SJCRH30 (cell line): ENCODE measurements at places on chromosomes 16 and 17.

- DNase-seq, result peak; percentile 52
- peaks cover 5% of the 10 kb centered on the region; the same call in 1 of the 2 replicates for H3K27me3 ChIP-seq
- peaks cover 23% of the 10 kb centered on the region for H3K4me1 ChIP-seq
- no peak overlapping the region for H3K4me3 ChIP-seq
- H3K36me3 ChIP-seq, result no peaks in the 10 kb centered on the region
Observed at GRCh38 chr17:74742153-74742515, 5.1 kb downstream of the RAB37 start.

- no peaks in the 10 kb centered on the region for H3K36me3 ChIP-seq
- peak; percentile 61 for DNase-seq
- no peaks in the 10 kb centered on the region for H3K27me3 ChIP-seq
- no peak overlapping the region for H3K4me3 ChIP-seq
- no peak overlapping the region for H3K27ac ChIP-seq
- H3K4me1 ChIP-seq, result no peaks in the 10 kb centered on the region
Observed at GRCh38 chr17:80272366-80272765, 11.7 kb downstream of the RNF213 start.

DNA sequence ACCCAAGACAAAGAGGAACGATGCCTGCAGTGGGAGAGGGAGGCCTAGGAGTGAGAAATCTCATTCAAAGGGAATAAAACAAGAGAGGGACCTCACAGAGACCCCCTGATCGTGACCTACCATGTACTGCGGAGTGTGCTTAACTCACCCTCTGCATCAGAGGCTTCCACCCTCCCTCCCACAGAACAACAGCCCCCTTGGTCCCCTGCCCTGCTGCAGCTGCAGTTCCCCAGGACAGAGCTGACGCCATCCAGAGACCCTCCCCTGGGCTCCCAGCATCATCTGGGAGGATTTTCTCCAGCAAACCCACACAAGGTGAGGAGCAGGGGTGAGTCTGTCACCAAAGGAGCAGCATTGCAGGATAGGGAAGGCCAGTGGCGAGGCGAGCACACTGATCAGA is 39.8 kb downstream of the TLE7 start:
- H3K27ac ChIP-seq, result no peak overlapping the region
- no peak overlapping the region for H3K4me3 ChIP-seq
- no peaks in the 10 kb centered on the region for H3K4me1 ChIP-seq
- no peak for DNase-seq

DNA sequence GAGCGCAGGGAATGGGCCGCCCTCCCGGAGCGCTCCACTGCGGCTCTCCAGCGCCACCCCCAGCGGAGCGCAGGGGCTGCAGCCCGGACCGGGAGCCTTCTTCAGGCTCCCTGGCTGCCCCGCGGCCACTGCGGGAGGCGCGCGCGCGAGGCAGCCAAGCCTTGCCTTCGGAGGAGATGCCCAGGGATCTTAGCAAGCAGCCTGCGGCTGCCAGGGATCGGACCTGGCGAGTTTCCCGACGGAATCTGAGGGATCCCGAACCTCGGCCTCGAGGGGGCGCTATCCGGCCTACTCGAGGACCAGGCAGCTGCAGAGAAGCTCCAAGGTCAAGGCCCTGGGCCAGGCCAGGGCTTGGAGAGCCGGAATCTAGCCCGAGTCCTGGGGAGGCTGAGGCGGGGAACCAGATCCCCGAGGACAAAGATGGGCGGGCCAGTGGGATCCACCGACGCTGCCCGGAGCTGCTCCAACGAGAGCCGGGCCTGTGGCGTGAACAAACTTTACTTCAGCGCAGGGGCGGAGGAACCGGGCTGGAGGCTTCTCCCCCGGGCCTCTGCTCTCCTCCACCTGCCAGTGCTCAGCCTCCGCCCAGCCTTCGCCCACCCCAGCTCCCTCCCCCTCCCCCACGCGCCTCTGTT is at the start of gene IRX6:
TSS of gene IRX6 (plus strand) at position 567 of the 635 bp plus-strand sequence. CDS start 889 bp downstream, outside the sequence.
- peak within 1 kb of the TSS; percentile 80 for H3K4me3 ChIP-seq
- H3K4me1 ChIP-seq, result peaks cover 15% of the 10 kb centered on the region
- peak; percentile 88 for DNase-seq
- H3K27ac ChIP-seq, result peak within 1 kb of the TSS; percentile 91
- H3K27me3 ChIP-seq, result no peaks in the 10 kb centered on the region
- H3K36me3 ChIP-seq, result peaks cover 17% of the 10 kb centered on the region

- H3K36me3 ChIP-seq, result peaks cover 47% of the 10 kb centered on the region
- H3K27me3 ChIP-seq, result no peaks in the 10 kb centered on the region
- peaks cover 7% of the 10 kb centered on the region; the same call in 1 of the 2 replicates for H3K4me1 ChIP-seq
- DNase-seq, result no peak
- no peak overlapping the region for H3K27ac ChIP-seq
- no peak overlapping the region for H3K4me3 ChIP-seq
Observed at GRCh38 chr17:57261084-57261461, 4.8 kb downstream of the MSI2 start.

DNA sequence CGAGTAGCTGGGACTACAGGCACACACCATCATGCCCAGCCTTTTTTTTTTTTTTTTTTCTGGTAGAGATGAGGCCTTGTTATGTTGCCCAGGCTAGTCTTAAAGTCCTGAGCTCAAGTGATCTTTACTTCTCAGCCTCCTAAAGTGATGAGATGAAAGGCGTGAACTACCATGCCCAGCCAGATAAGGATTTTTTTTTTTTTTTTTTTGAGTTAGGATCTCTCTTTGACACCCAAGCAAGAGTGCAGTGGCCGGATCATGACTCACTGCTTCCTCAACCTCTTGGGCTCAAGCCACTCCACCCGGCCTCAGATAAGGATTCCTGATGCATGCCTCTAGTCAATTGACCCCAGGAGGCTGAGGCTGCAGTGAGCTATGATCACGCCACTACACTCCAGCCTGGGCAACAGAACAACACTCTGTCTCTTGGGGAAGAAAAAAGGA is 11.2 kb upstream of the PLEKHG4 start:
- no peaks in the 10 kb centered on the region for H3K4me1 ChIP-seq
- H3K4me3 ChIP-seq, result no peak overlapping the region
- H3K27ac ChIP-seq, result no peak overlapping the region
- H3K36me3 ChIP-seq, result no peaks in the 10 kb centered on the region

GRCh38 chr16:83705856-83706255 is 101.9 kb upstream of the HSBP1 start:
- no peaks in the 10 kb centered on the region for H3K27me3 ChIP-seq
- H3K36me3 ChIP-seq, result no peaks in the 10 kb centered on the region
- no peak overlapping the region for H3K27ac ChIP-seq
- no peak overlapping the region for H3K4me3 ChIP-seq
- 0 out of 2 replicates have a peak, but pooled peaks cover 5% of the 10 kb centered on the region for H3K4me1 ChIP-seq
- no peak for DNase-seq

DNA sequence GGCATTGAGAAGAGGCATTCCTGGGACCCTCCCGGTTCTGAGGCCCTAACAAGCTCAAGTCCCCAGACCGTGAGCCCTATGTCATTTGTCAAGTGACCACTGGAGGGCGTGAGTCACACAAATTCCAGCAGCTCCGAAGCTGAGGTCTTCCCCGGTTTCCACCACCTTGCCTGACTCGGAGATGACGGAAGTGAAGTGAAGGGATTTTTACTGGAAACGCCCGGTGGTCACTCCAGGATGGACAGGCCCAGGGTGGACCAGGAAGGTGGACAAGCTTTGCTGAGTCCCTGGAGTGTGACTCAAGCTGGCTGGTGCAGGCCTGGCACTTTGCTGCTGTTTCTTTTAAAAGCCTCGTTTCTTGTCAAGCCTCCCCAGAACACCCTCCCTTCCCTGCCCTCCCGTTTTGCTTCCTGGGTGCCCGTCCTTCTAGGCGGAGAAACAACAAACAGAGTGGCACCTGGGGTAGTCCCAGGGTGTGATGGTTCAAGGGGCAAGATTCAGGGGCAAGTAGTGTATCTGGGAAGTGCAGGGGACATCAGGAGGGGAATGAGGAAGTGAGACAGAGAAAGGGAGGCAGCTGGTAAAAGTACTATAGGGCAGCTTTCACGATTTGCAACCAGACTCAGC is 5.3 kb upstream of the NOS2 start:
- H3K27ac ChIP-seq, result no peak overlapping the region
- no peaks in the 10 kb centered on the region; the same call in 1 of the 2 replicates for H3K27me3 ChIP-seq
- H3K36me3 ChIP-seq, result no peaks in the 10 kb centered on the region
- H3K4me1 ChIP-seq, result no peaks in the 10 kb centered on the region

GRCh38 chr17:61478790-61479492 is 26.7 kb downstream of the TBX4 start:
- no peak overlapping the region for H3K27ac ChIP-seq
- no peaks in the 10 kb centered on the region for H3K27me3 ChIP-seq
- no peaks in the 10 kb centered on the region for H3K36me3 ChIP-seq

GRCh38 chr16:19840524-19841110 is 44.0 kb downstream of the GPRC5B start:
- H3K36me3 ChIP-seq, result no peaks in the 10 kb centered on the region
- peaks cover 46% of the 10 kb centered on the region for H3K4me1 ChIP-seq
- no peaks in the 10 kb centered on the region for H3K27me3 ChIP-seq
- peak; percentile 14 for DNase-seq

DNA sequence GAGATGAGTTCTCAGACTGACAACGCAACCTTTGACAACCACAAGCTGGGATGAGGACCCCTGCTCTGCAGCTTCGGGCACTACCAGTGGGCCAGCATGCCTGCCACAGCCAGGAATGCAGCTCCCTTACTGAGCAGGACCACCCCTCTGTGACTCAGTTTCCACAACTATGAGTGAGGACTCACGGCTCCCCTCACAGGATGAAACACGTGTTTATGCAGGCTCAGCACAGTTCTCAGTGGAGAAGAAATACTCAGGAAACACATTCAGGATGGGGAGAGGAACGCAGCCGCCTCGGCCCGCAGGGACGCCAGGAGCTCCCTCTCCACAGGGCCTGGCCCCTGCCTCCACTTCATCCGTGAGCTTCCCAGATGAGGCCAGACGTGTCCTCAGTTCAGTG is 14.1 kb downstream of the DNASE1 start:
- H3K27me3 ChIP-seq, result no peaks in the 10 kb centered on the region
- H3K36me3 ChIP-seq, result peaks cover 12% of the 10 kb centered on the region
- H3K27ac ChIP-seq, result no peak overlapping the region

GRCh38 chr17:8839410-8839935 is 28.0 kb downstream of the PIK3R6 start:
- no peaks in the 10 kb centered on the region for H3K4me1 ChIP-seq
- no peak overlapping the region for H3K4me3 ChIP-seq
- no peak overlapping the region for H3K27ac ChIP-seq
- no peaks in the 10 kb centered on the region for H3K27me3 ChIP-seq

DNA sequence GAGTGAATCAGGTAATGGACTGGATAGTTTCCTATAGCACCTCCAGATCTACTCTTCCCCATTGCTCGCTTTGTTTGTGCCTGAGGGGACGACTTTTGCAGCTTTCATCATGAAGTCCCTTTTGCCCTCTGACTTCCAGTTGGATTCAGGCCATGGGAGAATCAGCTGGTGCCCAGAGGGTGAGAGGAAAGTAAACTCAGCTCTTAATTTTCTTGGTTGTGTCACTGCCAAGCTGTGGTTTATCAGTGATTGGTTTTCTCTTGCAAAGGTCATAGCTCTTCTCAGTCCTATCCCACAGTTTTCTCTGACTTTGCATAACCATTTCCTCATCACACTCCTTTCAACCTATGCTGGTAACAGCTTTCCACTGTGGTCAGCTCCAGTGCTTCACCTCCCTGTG is 200.1 kb downstream of the KCNJ2 start:
- H3K27ac ChIP-seq, result no peak overlapping the region
- H3K4me1 ChIP-seq, result 0 out of 2 replicates have a peak, but pooled peaks cover 2% of the 10 kb centered on the region
- H3K27me3 ChIP-seq, result 0 out of 2 replicates have a peak, but pooled peaks cover 3% of the 10 kb centered on the region

DNA sequence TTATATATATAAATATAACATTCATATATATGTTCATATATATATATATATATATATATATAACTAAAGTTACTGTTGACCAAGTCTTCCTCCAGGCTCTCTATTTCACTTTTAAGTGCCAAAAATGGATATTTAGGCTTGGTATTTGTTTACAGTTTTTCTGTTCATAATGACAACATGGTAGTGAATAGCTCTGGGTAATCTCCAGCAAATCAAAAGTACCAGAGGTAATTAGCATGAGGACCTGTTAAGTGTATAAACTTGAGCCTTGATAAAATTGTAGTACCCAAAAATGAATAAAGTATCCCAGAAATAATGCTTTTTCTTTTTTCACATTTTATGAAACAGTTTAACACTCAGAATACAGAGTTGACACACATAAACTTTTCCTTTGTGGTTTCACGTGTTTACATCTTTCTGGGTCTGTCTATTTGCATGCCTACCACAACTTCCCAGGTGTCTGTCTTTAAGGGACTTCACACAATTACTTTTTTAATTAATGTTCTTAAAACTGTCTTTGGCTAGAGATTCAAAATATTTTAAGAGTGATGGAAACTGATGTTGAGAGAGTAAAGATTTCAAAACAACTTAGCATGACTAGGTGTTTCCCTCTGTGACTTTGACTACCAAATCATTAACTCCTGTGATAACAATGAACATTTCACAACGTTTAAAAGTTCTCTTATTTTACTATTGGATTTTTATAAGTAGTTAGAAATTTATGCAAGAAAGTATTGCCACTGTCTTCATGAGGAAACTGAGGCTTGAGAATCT is 47.9 kb downstream of the RABEP1 start:
- no peak for DNase-seq
- no peak overlapping the region for H3K4me3 ChIP-seq
- peaks cover 5% of the 10 kb centered on the region for H3K36me3 ChIP-seq
- 0 out of 2 replicates have a peak, but pooled peaks cover 6% of the 10 kb centered on the region for H3K4me1 ChIP-seq

DNA sequence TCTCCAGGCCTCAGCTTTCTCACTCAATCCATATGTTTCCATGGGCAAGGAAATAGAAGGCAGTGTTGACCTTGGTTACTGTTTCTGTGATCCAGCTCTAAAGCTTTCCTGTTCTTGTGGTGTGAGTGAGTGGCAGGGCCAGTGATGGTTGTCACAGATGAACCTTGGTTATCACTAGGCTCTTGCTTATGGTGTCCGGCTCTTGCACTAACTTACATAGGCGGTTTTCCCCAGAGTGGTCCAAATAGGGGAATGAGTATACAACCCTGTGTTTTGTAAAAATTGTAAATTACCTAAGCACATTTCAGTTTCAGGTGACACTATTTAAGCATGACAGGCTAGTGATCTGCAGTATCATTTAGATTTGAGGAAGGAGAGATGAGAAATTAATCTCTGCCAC is 6.8 kb downstream of the MFSD11 start:
- H3K27ac ChIP-seq, result no peak overlapping the region
- peaks cover 5% of the 10 kb centered on the region; the same call in 1 of the 2 replicates for H3K4me1 ChIP-seq
- peaks cover 39% of the 10 kb centered on the region for H3K36me3 ChIP-seq
- H3K27me3 ChIP-seq, result no peaks in the 10 kb centered on the region
- H3K4me3 ChIP-seq, result no peak overlapping the region
